ENCODE measurements at places on chromosomes 4 and X.

GRCh38 chrX:150533863-150534262 lies 34.6 kb upstream of the MTM1 start:
- no peak for DNase-seq

GRCh38 chrX:120568609-120569008 lies 7.8 kb upstream of the CUL4B start:
- DNase-seq = no peak

DNA sequence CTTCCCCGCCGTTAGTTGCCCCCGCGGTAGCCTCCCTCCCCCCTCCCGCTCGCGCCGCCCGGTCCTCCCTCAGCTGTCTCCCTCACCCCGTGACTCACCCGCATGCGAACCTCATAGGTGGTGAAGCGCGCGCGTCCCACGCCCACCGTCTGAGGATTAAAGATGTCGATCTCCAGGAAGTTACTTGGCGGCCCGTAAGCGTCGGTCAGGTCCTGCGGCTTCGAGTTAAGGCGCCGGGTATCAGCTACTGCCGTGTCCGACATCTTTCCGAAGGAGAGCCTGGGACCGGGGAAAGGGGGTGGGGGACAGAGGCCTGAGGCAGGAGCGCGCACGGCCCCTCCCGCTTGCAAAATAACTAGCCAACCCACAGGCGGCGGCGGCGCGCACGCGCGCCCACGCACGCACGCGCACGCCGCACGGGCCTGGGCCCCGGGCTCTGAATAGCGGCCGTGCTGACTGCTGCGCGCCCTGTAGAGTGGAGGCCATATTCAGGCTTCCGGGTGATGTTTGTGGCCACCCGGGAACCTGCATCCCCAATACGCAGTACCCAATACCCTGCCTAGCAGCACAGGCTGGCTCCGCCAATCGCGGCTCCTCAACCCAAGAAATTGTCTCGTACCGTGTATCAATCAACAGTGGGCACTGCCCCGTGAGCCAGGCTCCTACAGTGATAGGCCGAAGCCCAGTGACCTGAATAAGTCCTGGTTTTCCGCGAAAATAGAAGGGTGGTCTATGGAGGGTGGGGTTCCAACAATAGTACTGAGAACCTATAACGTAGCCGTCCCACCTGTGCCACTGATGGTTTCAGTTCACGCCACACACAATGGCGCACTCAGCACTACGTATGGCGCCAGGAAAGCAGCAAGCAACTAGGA lies at the start of gene SNX12:
SNX12 (minus strand) TSS at position 291 of the 875 bp plus-strand sequence; CDS start at position 263, 28 bp downstream.
- peak; percentile 80 for DNase-seq

DNA sequence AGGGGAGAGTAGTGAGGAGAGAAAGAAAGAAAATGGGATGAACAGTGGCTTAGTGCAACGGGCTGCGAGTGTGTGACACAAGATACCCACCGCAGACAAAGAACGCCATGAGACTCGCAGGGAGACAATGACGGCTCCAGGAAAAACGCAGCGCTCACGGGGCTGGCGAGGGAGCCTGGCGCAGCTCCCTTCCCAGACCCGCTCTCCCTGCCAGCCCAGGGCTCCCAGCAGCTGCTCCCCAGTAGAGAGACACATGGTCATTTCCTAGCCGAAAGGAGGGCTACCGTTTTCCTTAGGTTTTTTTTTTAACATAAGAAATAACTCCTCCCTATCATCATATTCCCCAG lies 149.5 kb downstream of the MAML3 start:
- DNase-seq = no peak

GRCh38 chr4:29375716-29376115 lies 1344.5 kb upstream of the PCDH7 start:
- DNase-seq = no peak

DNA sequence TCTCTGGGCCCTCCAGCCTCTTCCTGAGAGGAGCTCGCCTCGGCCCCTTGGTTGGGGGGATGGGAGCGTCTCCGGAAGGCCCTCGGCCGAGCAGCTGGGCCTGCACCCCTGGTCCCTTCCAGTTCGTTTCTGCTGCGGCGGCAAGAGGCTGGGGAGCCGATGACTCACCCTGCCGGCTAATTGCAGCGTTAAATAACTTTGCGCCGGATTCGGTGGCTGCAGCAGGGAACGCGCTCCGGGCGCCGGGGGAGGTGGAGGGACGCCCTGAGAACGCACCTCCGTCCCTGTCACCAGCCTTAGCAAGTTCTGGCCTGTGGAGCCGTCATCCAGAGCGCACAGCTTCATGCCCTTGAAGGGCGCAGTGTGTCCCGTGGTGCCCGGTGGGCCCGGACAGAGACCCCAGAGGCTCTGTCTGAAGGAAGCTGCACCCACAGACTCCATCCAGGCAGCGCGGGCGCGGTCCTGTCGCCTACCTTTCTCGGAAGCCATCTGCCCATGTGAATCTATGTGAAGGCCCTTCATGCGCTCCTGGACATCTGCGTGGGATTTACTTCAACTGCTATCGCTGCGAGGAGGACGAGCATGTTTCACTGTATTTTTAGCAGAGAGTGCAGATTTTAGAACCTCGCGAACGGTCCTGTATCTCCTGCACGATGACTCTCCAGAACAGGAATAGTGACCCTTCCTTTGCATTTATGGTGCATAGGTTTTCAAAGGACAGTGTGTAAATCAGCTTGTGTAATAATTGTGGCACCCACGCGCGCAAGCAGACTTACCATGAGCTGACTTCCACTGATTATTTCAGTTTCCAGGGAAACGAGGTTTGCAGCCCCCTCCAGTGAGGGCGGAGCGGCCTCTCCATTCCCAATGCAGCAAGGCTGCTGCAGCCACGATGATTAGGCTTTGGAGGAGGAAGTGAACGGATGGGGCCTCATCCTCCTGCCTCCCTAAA lies 1.7 kb upstream of the TMEM271 start:
- DNase-seq = no peak

GRCh38 chr4:53355930-53356521 lies 9.8 kb downstream of the SCFD2 start:
- DNase-seq = no peak

GRCh38 chr4:166657261-166657660 lies 577.0 kb downstream of the SPOCK3 start:
- DNase-seq = no peak

- DNase-seq = no peak
Measured at GRCh38 chrX:65671286-65671685, 3.8 kb downstream of the MSN start.

DNA sequence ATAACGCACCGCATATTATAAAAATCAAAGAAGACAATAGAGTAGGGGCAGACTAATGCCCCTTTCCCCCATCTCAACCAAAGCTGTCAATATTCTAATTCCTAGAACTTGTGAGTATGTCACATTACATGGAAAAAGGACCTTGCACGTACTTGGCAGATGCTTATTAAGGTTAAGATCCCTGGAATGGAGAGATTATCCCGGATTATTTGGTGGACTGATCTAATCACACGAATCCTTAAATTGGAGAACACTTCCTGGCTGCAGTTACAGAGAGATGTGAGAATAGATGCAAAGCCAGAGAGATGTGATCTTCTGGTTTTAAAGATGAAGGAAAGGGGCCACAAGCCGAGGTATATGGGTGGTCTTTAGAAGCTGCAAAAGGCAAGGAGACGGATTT lies 548.7 kb downstream of the SPRY1 start:
- DNase-seq = no peak

GRCh38 chr4:168221301-168221700 lies 97.3 kb downstream of the DDX60 start:
- DNase-seq = no peak

- DNase-seq = no peak
Measured at GRCh38 chr4:44150091-44150576, 298.5 kb downstream of the KCTD8 start.

GRCh38 chr4:28690890-28691289 lies 1830.2 kb downstream of the STIM2 start:
- DNase-seq = no peak

GRCh38 chr4:15400981-15401671 lies 26.7 kb upstream of the C1QTNF7 start:
- peak; percentile 36 for DNase-seq

DNA sequence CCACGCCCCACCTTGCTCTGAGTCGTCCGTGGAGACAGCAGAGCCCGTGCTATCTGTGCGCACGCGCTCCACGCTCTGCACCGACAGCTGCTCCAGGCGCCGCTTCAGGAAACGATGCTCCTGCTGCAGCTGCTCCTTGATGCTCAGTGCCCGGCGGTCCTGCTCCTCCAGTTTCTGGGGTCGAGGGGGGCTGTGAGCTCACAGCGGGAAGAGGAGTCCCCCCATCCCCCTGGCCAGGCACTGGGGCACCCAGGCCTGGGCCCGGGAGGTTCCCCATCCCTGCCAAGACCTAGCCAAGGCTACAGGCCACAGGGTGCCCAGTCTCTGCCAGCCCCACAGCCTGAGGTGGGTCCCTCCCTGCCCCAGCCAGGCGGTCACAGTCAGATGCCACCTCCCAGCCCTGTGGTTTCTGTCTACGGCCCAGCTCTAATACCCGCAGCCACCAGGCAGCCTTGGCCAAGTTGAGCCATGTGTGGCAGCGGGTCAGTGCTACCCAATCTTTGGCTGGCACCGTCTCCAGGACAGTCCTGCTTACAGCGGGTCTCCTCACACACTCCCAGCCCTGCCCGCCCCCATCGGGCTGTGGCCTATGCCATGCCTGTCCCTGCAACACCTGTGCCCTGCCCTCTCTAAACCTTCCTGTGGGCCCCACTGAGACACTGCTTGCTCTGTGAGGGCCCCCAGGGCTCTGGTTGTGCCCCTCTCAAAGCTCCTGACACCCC lies 9.3 kb upstream of the HAUS3 start:
- DNase-seq = peak; percentile 5

GRCh38 chrX:70549429-70549828 lies 104.8 kb downstream of the DLG3 start:
- DNase-seq = no peak

DNA sequence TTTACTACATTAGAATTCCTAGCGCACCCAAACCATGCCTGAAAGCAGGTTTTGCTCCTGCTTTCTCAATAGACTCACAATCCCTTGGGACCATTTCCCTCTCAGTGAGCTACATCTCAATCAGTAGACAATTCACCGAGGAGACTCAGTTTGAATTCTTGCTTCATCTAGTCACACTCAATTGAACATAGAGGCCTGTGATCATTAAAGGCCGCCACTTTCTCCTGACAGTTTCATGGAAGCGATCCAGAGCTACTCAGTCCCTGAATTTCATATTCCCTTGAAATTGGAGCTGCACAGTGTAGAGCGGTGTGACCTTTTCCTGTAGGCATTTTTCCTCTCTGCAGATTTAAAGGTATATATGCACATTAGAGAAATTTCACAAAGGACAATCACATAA lies 193.9 kb upstream of the SPOCK3 start:
- DNase-seq = no peak

- DNase-seq = no peak
Measured at GRCh38 chrX:115642895-115643530, 82.0 kb downstream of the PLS3 start.

DNA sequence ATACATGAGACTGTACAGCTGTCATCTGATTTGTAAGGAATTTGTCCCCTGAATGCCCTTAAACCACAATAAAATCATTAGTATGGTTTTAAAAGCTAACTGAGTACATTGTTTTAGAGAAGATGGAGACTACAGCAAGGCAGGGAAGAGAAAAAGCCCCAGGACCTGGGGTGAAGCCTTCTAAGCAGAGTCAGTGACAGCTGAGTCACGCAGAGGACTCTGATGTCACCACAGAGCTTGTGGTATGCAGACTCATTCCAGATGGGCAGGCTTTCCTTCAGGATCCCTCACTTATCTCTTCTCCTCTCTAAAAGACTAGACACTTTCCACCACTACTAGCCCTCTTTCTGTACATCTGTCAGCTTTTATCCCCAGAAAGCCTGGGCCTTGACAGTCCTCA lies 97.1 kb upstream of the ATOH1 start:
- DNase-seq = no peak

- peak; percentile 14 for DNase-seq
Measured at GRCh38 chr4:55321707-55322264, 24.3 kb upstream of the SRD5A3 start.

- no peak for DNase-seq
Measured at GRCh38 chr4:12286351-12286750, 857.7 kb upstream of the HS3ST1 start.

DNA sequence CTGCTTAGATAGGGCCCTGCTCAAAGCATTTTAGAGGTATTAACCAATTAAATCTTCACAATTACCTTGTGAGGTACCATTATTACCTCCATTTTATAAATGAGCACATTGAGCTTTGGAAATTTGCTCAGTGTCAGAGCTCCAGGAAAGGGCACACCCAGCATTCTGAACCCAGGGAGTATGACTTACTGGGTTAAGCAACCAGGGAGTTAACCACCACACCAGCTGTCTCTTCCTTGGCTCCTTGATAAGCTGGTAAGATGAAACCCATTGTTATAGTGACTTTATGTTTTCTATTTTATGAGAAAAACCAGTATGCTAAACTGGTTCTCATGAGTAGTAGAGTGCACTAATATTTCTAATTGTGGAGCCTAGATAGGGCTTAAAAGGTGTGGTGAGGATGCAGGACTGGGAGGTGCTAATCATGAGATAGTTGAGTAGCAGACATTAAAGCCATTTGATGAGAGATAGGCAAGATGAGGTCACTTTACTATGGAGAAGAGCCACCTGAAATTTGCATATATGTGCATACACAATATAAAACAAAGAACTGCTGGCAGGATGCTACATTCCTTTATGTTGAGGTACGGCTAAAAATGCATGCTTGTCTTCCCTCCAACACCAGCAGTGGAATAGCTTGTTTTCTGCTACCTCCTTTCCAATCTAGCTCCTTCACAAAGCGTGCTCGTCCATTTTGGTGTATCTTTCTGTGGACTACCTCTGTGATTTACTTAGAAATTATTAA lies 556.1 kb downstream of the SPRY1 start:
- DNase-seq = no peak

- no peak for DNase-seq
Measured at GRCh38 chrX:118655561-118656246, 71.7 kb upstream of the IL13RA1 start.

- no peak for DNase-seq
Measured at GRCh38 chr4:41660352-41660751, 88.2 kb downstream of the PHOX2B start.

DNA sequence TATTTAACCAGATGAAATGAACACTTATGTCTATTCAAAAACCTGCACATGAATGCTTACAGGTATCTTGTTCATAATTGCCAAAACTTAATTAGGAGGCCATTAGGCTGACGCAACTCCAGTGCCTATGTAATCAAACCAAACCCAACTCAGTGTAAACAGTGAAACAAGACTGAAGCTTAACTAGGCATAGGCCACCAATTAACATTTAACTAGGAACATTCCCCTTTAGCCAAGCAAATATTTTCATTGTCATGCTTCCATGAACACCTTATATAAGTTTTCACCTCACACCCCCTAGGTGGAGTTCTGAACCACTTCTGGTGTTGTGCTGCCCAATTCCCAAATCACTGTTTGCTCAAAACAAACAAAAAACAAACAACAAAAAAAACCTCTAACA lies 686.0 kb downstream of the STPG2 start:
- no peak for DNase-seq

- no peak for DNase-seq
Measured at GRCh38 chrX:24553011-24553410, 87.9 kb downstream of the PDK3 start.

GRCh38 chr4:10183462-10183861 lies 66.9 kb upstream of the WDR1 start:
- DNase-seq = no peak
